ENCODE measurements at places on chromosomes 3 and 15. TPM values are rescaled to one million over a fixed set of nuclear protein-coding genes. Genes with fewer than 3 reads are reported as not detected.

DNA sequence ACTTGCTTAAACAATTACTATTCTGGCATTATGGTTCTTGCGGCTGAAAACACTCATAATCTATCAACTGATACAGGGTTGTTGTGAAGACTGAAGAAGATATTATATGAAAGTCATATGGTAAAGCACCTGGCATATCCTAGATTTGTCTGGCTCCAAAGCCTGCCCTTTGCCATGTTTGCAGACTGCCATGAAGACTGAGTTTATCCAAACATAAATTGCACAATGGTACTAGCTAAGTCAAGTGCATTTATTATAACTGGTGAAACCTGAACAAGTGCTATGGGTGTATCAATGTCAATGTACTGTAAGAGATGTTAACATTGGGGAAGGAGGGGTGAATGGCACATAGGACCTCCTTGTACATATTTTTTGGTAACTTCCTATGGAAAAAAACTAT, 87.4 kb upstream of the MEX3B start:
- H3K27ac ChIP-seq, result peak overlapping the region; percentile 10
- no peak for DNase-seq
- H3K4me3 ChIP-seq, result no peak overlapping the region

DNA sequence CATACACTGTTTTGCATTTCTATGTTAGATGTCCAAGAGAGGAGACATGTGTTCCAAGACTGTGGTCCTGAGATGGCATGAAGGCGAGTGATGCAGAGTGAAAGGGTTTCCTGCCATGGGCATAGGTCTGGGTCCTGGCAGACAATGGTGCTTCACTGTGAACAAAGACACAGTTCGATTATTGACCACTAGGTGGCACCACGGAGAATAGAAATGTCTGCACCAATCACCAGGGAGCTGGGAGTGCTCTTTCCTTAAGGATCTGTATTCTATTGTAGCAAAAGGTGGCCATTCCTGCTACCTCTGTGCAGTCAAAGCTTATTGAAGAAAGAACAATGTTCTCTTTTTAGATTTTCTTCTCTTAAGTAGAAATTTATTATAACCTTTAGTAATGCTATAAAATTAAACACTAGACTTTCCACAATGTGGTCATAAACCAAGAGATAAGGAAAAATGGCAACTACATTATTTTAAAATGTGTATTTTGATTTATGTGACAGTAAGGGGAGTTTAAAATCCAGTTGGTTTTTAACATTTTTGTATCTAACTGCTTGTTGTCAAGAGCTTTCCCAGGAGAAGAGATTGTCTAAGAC, 88.7 kb downstream of the GABRG3 start:
- no peak overlapping the region for H3K27ac ChIP-seq
- no peaks in the 10 kb centered on the region for H3K4me1 ChIP-seq
- DNase-seq, result peak; percentile 11
- no peaks in the 10 kb centered on the region for H3K36me3 ChIP-seq
- H3K27me3 ChIP-seq, result no peaks in the 10 kb centered on the region
- H3K4me3 ChIP-seq, result no peak overlapping the region

- no peak for DNase-seq
- no peaks in the 10 kb centered on the region for H3K4me1 ChIP-seq
- no peaks in the 10 kb centered on the region for H3K27me3 ChIP-seq
- no peak overlapping the region for H3K4me3 ChIP-seq
- H3K36me3 ChIP-seq, result no peaks in the 10 kb centered on the region
These were observed 101.9 kb downstream of the PIK3R4 start for GRCh38 chr3:130644628-130645253.

GRCh38 chr15:66847565-66847991, 145.5 kb downstream of the SMAD6 start:
- H3K4me3 ChIP-seq, result no peak overlapping the region
- H3K36me3 ChIP-seq, result peaks cover 1% of the 10 kb centered on the region
- no peak overlapping the region for H3K27ac ChIP-seq
- H3K27me3 ChIP-seq, result no peaks in the 10 kb centered on the region
- H3K4me1 ChIP-seq, result peaks cover 20% of the 10 kb centered on the region

DNA sequence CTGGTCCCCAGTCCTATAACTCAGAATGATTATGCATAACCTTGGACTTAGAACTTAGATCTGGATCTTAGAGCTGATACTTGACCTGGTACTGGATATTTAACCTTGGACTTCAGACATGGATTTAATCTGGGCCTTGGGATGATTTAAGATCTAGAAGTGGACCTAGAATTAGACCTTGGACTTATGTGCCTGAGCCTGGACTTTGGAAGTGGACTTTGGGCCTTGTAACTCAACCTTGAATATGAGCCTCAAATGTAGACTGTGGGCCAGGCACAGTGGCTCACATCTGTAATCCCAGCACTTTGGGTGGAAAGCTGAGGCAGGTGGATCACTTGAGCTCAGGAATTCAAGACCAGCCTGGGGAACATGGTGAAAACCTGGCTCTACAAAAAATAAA, 46.1 kb downstream of the ZNF589 start:
- H3K27ac ChIP-seq, result no peak overlapping the region
- DNase-seq, result no peak
- H3K36me3 ChIP-seq, result no peaks in the 10 kb centered on the region
- no peaks in the 10 kb centered on the region for H3K27me3 ChIP-seq

DNA sequence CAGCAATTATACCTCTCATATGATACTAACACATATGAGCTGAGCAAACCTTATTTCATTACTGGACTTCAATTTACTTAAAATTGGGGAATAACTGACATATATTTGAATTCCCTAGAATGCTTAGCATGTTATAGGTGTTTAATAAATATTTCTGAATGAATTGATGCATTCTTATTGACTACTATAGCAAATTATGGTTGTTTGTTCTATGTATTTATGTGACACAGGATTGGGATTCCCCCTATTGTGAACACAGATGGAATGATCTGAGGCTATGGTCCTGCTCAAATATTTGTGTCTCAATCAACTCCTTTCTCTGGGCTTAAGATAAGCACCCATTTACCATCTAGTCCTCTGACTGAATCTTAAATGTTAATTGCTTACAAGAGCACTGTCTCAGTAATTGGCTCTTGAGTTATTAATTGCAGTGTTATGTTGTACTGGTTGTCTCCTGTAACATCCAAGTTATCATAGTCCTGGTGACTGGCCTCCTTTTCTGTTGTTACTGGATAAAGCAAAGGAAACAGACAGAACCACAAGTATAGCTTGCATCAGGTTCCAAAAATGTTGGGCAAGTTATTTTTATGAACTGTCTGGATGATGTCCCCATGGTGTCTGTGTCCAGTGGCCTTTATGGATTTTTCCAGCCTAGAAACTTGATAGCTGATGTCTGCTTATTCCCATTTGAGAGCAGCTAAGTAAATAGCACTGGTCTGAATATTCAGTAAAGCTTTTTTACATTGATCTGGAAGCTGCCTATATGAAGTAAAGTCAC, 2.3 kb upstream of the UACA start:
- no peak overlapping the region for H3K27ac ChIP-seq
- H3K4me1 ChIP-seq, result peaks cover 6% of the 10 kb centered on the region
- no peak overlapping the region for H3K4me3 ChIP-seq

DNA sequence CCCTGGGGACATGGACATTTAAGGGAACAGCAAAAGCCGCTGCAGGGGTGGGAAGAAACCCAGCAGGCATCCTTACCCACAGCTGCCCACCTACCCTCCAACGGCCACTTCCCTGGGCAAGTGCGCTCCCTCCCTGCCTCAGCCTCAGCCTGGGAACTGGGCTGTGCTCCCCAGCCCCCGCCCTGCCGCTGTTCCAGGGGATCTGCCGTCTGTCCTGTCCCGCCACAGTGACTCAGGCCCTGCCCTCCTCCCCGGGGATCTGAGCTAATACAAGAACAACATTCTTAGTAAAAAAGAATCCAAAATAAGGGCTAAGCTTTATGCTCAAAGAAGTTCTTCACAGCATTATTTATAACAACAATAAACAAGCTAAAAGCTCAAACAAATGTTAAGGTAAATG, 7.4 kb upstream of the IQSEC1 start:
- H3K36me3 ChIP-seq, result no peaks in the 10 kb centered on the region
- H3K27ac ChIP-seq, result no peak overlapping the region
- H3K4me1 ChIP-seq, result no peaks in the 10 kb centered on the region
- peaks cover 57% of the 10 kb centered on the region for H3K27me3 ChIP-seq

GRCh38 chr15:33182278-33182905, 12.1 kb downstream of the FMN1 start:
- H3K27me3 ChIP-seq, result peaks cover 14% of the 10 kb centered on the region
- no peak overlapping the region for H3K27ac ChIP-seq
- H3K36me3 ChIP-seq, result no peaks in the 10 kb centered on the region
- DNase-seq, result no peak
- H3K4me1 ChIP-seq, result no peaks in the 10 kb centered on the region
- no peak overlapping the region for H3K4me3 ChIP-seq

DNA sequence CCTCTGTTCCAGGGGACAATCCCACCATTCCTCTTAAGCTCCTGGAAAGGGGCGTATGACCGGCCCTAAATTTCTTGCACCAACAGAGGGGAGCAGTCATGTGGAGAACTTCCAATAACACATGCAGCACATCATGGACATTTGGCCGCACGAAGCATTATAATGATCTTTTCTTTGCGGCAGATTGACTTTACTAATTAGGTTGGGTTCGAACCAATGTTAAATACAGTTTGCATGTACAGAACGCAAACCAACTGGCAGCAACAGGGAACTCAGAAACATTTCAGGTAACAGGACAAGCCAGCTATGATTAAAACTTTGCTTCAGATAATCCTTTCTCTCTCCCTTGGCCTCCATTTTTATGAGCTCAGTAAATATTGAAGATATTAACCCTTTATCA, 100.8 kb upstream of the ADPGK start:
- H3K4me1 ChIP-seq, result no peaks in the 10 kb centered on the region
- H3K27me3 ChIP-seq, result peaks cover 14% of the 10 kb centered on the region
- no peak overlapping the region for H3K4me3 ChIP-seq

GRCh38 chr3:167032267-167032876, 347.7 kb downstream of the ZBBX start:
- no peaks in the 10 kb centered on the region for H3K4me1 ChIP-seq
- no peak overlapping the region for H3K4me3 ChIP-seq
- H3K27ac ChIP-seq, result no peak overlapping the region
- peak; percentile 39 for DNase-seq
- H3K27me3 ChIP-seq, result no peaks in the 10 kb centered on the region
- no peaks in the 10 kb centered on the region for H3K36me3 ChIP-seq

DNA sequence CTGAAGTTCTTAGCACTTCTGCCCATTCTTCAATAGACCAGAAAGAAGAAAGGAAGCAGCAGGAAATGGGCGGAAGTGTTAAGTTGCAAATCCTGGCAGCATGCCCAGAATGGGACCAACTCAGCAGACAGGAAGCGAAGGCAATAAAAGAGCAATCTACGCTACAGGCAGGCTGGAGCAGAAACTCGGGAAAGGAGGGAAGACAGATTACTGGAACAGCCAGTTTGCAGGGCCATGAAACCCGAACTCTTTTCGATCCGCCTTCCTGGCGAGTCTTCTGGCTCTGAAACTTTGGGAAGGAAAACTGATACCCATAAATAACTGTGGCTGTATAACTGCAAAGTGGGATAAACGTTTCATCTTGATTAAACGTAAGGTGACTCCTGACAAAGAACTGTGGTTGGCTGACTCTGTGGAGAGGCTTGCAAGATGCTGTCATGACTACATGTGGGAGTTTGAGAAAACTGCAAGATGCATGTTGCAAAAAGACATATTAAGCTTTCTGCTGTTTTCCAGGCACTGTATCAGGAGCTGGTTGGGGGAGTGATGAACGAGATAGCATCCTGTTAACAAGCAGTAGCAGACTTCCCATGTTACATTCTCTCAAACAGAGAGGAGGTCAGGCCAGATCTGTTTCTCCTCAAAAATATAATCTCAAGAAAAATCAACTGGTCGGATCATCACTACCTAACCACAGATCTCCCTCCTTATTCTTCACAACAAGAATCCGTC, 67.8 kb downstream of the FMN1 start:
- no peaks in the 10 kb centered on the region for H3K36me3 ChIP-seq
- peak; percentile 98 for DNase-seq
- H3K27me3 ChIP-seq, result no peaks in the 10 kb centered on the region
- H3K4me3 ChIP-seq, result peak overlapping the region; percentile 17
- H3K4me1 ChIP-seq, result peaks cover 6% of the 10 kb centered on the region
- H3K27ac ChIP-seq, result peak overlapping the region; percentile 35

DNA sequence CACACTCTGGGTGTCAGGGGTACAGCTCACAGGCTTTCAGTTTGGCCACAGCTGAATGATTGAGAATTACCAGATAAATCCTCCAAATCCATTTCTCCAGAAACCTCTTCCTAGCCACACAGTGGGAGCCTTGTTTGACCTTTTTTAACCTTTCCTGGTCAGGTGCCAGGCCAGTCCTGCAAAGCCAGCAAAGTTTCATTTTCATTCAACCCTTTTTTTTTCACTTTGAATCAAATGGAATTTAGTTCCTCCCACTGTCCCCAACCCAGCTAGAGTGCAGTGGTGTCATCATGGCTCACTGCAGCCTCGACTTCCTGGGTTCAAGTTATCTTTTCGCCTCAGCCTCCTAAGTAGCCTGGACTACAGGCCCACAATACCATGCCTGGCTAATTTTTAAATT, 67.8 kb downstream of the NSUN3 start:
- H3K27me3 ChIP-seq, result no peaks in the 10 kb centered on the region
- H3K36me3 ChIP-seq, result peaks cover 3% of the 10 kb centered on the region
- H3K4me1 ChIP-seq, result no peaks in the 10 kb centered on the region

- no peaks in the 10 kb centered on the region for H3K27me3 ChIP-seq
- H3K4me3 ChIP-seq, result no peak overlapping the region
- no peak for DNase-seq
- no peaks in the 10 kb centered on the region for H3K4me1 ChIP-seq
These were observed 146.3 kb downstream of the PLCL2 start for GRCh38 chr3:17030956-17031652.

- peaks cover 16% of the 10 kb centered on the region for H3K4me1 ChIP-seq
- H3K36me3 ChIP-seq, result no peaks in the 10 kb centered on the region
- no peak overlapping the region for H3K4me3 ChIP-seq
These were observed 856 bp downstream of the TMEM40 start for GRCh38 chr3:12758025-12758781.

DNA sequence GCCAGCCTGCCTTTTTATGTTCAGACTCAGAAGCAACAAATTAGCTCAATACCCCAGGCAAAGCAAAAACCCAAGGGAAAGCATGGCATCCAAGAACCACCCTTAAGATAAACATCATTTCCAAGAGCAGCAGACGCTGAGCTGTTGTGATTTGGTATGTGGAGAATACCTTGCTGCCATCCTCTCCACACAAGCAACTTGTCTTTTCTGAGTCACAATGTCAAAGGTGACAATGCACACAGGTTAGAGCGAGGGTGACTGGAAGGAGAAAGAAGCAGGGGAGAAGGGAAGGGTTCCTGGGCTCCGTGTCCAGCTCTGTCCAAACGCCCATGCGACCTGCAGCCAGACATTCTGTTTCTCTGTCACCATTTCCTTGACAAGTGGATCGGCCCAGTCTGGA, 6.0 kb downstream of the PCSK6 start:
- no peaks in the 10 kb centered on the region for H3K4me1 ChIP-seq
- peaks cover 34% of the 10 kb centered on the region for H3K27me3 ChIP-seq
- no peak overlapping the region for H3K4me3 ChIP-seq
- no peaks in the 10 kb centered on the region for H3K36me3 ChIP-seq
- H3K27ac ChIP-seq, result no peak overlapping the region

GRCh38 chr3:10551821-10552630, 46.6 kb upstream of the ATP2B2 start:
- DNase-seq, result peak; percentile 19
- no peak overlapping the region for H3K27ac ChIP-seq
- H3K4me1 ChIP-seq, result no peaks in the 10 kb centered on the region
- no peak overlapping the region for H3K4me3 ChIP-seq
- peaks cover 8% of the 10 kb centered on the region for H3K27me3 ChIP-seq

FRG2C gene
- not detected for total RNA-seq

CLDN11 gene
- total RNA-seq, result 245 TPM

NR2C2 gene
- total RNA-seq, result 17.2 TPM

TSC22D2 gene
- total RNA-seq, result 15.8 TPM

IL5RA gene
- not detected for total RNA-seq

GOLGA6L4 gene
- total RNA-seq, result 0.83 TPM

HCLS1 gene
- total RNA-seq, result 0.56 TPM

NPAP1 gene
- not detected for total RNA-seq
